ENCODE measurements at places on chromosomes 5 and 9. TPM values are rescaled to one million over a fixed set of nuclear protein-coding genes. Genes with fewer than 3 reads are reported as not detected.

The SPINK13 gene
- total RNA-seq, result not detected

The FBXL7 gene
- 1.6 TPM for total RNA-seq

The GRIA1 gene
- not detected for total RNA-seq

The ODF2 gene
- 28.0 TPM for total RNA-seq

The LHX2 gene
- total RNA-seq, result 5.0 TPM

The REEP2 gene
- total RNA-seq, result 7.2 TPM

The PCDHA8 gene
- total RNA-seq, result not detected

The DMRT3 gene
- total RNA-seq, result not detected

The CDO1 gene
- not detected for total RNA-seq

The MAPKAP1 gene
- 77.6 TPM for total RNA-seq

The IFNA21 gene
- total RNA-seq, result not detected

The PCSK1 gene
- 0.16 TPM for total RNA-seq

The ARHGEF39 gene
- 18.0 TPM for total RNA-seq

The SLC6A19 gene
- 0.07 TPM for total RNA-seq

The OMD gene
- not detected for total RNA-seq

The CNTNAP3B gene
- 16.9 TPM for total RNA-seq

The SLC34A3 gene
- total RNA-seq, result not detected

The GNA14 gene
- total RNA-seq, result 0.14 TPM

The PCDHGA6 gene
- 0.29 TPM for total RNA-seq

The PCDHA13 gene
- not detected for total RNA-seq

The CDKN2A gene
- 0.23 TPM for total RNA-seq

The ORM2 gene
- total RNA-seq, result not detected

The B4GALT7 gene
- total RNA-seq, result 29.9 TPM

The QRFP gene
- not detected for total RNA-seq

The LCN9 gene
- not detected for total RNA-seq

The SCGB3A2 gene
- not detected for total RNA-seq

The NOTCH1 gene
- total RNA-seq, result 5.0 TPM

The CER1 gene
- total RNA-seq, result not detected

The TJP2 gene
- total RNA-seq, result 5.1 TPM

The CLIC3 gene
- 3.7 TPM for total RNA-seq

The SKP1 gene
- 587 TPM for total RNA-seq

The MSX2 gene
- 5.6 TPM for total RNA-seq

The ATP10B gene
- not detected for total RNA-seq

The GDA gene
- 1.5 TPM for total RNA-seq

The OLFM1 gene
- total RNA-seq, result 11.4 TPM

The ADAM19 gene
- total RNA-seq, result 13.7 TPM

The ANGPTL2 gene
- not detected for total RNA-seq

The GAPT gene
- total RNA-seq, result not detected

The SCGB3A1 gene
- not detected for total RNA-seq

The RAPGEF6 gene
- 7.3 TPM for total RNA-seq

The WNT8A gene
- total RNA-seq, result not detected

The ANKRD31 gene
- 0.06 TPM for total RNA-seq

The EIF4EBP3 gene
- 1.8 TPM for total RNA-seq
